ENCODE measurements at places on chromosomes 6 and 20.
A peak's percentile ranks its signal among the peaks of the same experiment; 100 is the strongest.

GRCh38 chr20:6388671-6389197 lies 265.9 kb upstream of the FERMT1 start:
- no peaks in the 10 kb centered on the region for H3K36me3 ChIP-seq
- no peak for DNase-seq
- no peak overlapping the region for H3K27ac ChIP-seq

DNA sequence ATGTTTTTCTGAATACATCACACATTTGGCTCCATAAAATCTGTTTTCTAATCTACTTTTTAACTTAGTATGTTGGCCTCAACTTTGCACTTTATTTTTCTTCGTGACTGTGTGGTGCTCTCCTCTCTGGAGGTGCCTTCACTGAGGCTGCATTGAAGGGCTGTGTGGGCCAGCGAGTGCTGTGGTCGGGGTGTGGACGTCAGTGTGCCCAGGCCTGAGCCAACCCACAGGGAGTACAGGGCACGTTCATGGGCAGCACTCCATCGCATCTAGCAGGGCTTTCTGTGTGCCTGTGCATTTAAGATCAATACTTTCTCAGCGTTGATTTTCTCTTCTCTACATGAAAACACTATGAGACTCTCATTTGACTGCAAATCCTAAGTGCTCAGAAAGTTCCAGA lies 37.8 kb downstream of the DACT2 start:
- no peak overlapping the region for H3K4me3 ChIP-seq
- H3K27ac ChIP-seq: no peak overlapping the region
- no peaks in the 10 kb centered on the region for H3K4me1 ChIP-seq
- H3K27me3 ChIP-seq: peaks cover 16% of the 10 kb centered on the region

DNA sequence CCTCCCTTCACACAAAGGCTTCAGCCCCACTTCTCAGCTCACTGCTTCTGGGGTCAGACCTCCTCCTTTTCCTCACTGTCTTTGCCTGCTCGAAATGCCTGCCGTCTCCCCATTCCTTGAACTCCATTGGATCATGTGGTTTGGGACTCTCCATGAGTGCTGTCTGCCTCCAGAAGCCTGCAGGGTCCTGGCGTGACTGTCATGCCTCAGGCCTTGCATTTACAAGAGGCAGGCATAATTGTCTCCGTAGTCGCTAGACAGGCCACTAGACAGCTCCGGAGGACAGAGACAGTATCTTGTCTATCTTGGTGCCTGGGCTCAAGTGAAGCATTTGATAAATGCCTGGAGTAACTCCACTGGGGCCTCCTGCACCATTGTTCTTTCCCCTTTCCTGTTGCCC lies 15.3 kb downstream of the PNLDC1 start:
- no peaks in the 10 kb centered on the region for H3K36me3 ChIP-seq
- no peaks in the 10 kb centered on the region for H3K27me3 ChIP-seq
- no peak for DNase-seq

DNA sequence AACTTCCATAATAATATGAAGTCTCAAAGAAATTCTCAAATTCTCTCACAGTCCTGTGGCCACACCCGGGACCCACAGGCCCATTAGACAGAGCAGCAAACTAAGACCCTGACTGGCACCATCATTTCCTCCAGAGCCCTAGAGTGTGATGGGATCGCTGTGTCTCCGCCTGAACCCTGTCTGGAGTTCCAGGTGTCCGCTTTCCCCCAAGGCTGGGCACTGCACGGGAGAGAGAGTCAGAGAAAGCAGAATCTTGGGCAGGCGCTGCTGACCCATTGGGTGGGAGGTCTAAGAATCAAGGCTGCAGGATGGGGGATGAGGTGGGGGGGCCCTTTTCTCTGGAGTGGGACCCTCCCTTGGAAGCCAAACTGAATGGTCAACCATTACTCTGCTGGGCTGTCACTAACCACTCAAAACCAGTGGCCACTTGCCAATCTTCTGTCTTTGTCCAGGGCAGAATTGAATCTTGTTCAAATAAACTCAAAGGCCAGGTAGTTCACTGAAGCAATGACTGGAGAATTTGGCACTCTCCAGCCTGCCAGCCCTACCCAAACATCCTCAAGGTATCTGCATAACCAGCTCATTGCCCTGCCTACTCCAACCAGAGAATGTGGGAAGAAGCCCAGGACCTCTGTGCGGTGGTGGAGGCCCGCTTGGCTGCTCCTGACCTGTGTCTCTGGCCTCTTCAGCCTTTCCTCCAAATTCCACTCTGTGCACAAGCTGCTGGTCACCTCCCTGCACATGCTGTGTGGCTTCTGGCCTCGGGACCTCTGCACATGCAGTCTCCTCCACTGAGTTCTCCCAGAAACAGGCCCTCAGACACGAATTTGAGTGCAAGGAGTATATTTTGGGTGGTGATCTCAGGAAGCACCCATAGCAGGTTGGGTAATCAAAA lies 141.1 kb downstream of the CEBPB start:
- H3K27me3 ChIP-seq: no peaks in the 10 kb centered on the region
- no peak overlapping the region for H3K4me3 ChIP-seq
- no peak for DNase-seq
- no peak overlapping the region for H3K27ac ChIP-seq

DNA sequence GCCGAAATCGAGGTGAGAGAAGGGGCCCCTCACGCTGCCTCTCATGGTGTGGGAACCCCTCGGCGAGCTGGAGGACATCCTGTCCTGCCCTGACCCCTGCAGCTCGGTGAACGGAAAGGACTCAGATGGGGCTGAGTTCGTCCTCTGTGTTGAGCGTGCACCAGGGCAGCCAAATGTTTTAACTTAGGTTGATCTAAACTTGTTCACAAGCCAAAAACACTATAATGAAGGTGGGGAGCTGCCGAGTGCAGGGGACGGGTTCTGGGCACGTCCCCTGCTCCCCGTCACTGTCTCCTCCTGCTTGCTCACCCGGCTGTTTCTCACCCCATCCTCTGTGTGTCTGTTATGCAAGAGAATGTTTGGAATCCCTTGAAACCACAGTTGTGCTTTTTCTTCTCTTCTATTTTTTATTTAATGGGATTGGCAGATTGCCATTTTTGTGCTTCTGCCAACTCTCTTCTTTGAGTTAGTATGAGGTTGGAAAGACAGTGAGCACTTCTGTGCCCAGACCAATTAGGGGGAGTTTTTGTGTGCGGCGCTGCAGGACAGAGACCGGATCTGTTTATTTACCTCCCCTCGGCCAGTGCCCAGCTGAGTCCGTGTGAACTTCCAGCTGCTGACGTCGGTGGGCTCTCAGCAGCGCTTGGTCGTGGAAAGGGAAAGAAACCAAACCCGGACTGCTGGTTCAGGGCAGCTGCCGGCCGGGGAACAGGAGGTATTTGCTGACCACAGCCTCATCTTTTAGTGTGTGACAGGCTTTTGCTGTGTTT lies 158.1 kb downstream of the DTNBP1 start:
- H3K4me3 ChIP-seq: peak overlapping the region; percentile 50
- H3K27ac ChIP-seq: peak overlapping the region; percentile 78
- no peaks in the 10 kb centered on the region for H3K36me3 ChIP-seq
- DNase-seq: peak; percentile 87

DNA sequence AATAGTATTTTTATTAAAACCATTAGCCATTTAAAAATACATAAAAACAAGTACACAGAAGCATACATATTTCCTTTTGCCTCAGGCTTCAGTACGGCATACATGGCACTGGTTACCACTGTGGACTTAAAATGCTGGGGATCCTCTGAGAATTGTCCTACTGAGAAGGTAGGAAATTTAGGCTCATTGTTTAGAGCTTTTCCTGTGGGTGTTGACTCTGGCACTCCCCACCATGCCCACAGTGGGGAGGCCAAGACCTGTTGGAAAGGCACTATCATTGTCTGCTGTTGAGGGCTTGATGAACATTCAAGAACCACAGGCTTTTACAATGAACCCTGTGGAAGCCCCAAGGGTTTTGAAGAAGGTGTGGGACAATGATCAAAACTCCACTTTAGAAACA lies 473.4 kb downstream of the BTBD3 start:
- H3K4me1 ChIP-seq: no peaks in the 10 kb centered on the region
- no peaks in the 10 kb centered on the region for H3K27me3 ChIP-seq

- H3K27me3 ChIP-seq: no peaks in the 10 kb centered on the region
- no peaks in the 10 kb centered on the region for H3K4me1 ChIP-seq
- H3K4me3 ChIP-seq: no peak overlapping the region
Measured at GRCh38 chr20:33163856-33164762, 3.9 kb upstream of the BPIFA2 start.

DNA sequence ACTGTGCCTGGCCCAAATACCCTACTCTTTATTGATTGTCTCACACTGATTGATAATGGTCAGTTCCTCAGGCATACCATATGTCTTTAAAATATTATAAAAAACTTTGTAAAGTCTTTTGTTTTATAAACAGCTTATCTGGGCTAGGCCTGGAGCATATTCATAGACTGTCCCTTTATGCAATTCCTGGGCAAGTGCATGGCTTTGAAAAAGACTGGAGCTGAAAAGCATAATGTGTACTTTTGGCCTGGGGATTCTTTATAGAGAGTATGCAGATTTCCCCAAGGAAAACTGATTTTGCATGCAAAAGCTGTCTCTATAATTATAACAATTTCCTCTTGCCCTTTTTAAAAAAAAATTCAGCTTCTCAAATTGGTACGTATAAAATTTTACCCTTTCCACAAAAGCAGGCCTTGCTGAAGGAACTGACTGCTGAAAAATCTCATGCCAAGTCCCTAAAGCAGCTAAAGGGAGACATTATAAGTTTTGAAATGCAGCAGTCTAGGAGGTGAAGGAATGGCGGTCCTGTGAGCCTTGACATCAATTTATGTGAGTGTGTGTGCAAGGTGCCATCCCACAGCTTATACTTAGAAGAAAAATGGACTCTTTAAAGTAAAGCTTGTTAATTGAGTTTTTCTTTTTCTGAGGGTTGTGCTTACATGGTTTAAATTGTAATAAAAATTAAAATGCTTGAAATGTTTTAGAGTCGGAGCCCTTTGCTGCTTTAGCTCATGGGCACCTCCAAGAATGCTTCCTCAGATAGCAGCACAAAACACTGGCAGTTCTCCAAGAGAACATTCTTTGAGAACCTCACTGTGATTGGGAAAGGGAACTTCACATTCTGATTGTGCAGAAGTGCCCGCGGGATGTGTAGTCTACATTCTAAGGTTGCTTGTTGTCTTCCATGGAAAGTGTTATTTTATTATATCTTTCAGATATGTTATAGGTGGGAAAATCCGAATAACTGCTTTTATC lies 43.9 kb downstream of the PLCB4 start:
- H3K27me3 ChIP-seq: no peaks in the 10 kb centered on the region
- no peak overlapping the region for H3K4me3 ChIP-seq
- H3K4me1 ChIP-seq: no peaks in the 10 kb centered on the region

GRCh38 chr6:6694368-6694780 lies 105.9 kb downstream of the LY86 start:
- peak overlapping the region; percentile 50 for H3K27ac ChIP-seq
- H3K27me3 ChIP-seq: no peaks in the 10 kb centered on the region
- peaks cover 7% of the 10 kb centered on the region for H3K4me1 ChIP-seq
- DNase-seq: no peak
